ENCODE measurements at places on chromosomes 1 and 21. TPM values are rescaled to one million over a fixed set of nuclear protein-coding genes. Genes with fewer than 3 reads are reported as not detected.
A peak's percentile ranks its signal among the peaks of the same experiment; 100 is the strongest.

DNA sequence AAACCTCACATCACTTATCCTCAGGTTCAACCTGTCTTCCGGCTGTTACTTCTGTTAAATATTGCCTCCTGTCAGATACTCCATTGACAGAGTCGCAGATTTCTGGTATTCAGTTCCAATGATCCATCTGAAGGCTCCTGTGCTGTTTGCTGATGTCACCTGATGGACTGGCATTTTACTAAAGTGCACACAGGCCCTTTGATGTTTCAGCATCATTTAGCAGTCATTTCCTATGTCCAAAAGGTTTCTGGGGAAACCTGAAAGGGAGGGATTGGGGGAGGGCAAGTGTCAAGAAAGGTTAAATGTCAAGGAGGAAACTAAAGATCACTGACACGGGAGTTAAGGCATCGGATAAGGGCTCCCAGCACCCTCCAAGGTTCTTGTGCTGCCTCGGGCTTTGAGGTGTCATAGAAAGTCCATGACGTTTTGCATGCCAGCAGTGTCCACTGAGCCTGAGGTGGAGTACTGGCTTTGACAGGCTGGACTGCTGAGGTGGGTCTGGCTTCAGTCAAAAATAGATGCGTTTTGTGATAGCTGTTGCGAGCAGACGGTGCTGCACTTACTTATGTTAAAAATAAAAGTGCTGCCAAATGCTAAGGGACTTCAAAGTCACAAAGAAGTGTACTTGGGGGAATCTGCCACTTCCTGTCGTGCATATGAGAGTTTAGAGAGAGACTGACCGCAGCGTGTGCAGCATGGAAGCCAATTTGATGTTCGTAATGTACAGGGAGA is 30.8 kb downstream of the XCL2 start:
- DNase-seq, result no peak

GRCh38 chr1:80447526-80447925 is 1353.2 kb upstream of the ADGRL2 start:
- no peak for DNase-seq

DNA sequence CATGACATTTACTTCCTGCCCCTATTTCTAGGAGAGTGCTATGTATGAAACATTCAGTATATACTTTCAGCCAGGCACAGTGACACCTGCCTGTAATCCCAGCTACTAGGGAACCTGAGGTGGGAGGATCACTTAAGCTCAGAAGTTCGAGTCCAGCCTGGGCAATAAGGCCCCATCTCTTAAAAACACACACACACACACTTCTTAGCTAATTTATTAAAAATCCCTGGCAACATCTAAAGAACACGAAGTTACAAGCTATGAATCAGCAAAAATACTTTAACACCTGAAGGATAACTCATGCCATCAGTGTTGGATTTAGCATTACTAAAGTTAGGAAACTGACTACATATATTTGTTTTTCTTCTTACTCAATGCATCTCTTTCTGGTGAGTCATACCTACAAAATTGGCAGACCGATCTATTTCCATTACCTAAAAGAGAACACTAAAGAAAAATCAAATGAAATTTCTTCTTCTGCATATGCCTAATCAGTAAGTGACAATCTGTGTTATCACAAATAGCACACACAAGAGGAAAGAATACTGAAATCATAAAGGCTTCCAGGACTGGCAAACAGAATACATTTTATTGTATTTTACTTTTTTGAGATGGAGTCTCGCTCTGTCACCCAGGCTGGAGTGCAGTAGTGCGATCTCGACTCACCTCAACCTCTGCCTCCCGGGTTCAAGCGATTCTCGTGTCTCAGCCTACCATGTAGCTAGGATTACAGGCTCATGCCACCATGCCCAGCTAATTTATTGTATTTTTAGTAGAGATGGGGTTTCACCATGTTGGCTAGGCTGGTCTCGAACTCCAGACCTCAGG is 41.4 kb downstream of the RNF115 start:
- peak; percentile 71 for DNase-seq

DNA sequence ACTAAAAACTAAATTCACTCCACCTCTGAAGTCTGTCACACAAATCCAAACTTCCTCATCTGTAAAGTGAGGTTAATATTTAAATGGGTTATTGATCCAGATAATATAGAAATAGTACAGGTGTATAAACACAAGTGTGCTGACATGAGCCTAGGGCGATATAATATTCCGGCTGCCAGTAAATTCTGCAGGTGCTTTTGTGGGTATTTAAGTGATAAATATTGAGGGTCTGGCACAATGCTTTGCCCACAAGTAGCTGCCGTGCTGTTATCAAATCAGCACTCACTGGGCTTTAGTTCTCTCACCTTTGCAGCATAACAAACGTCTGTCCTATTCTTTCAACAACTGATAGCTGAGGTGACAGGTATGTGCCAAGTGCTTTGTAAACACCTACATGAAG is 7.6 kb downstream of the PABPC4 start:
- DNase-seq, result no peak

GRCh38 chr1:208737922-208738321 is 493.7 kb upstream of the PLXNA2 start:
- DNase-seq, result no peak

GRCh38 chr1:21447311-21447710 is 7.4 kb downstream of the NBPF3 start:
- DNase-seq, result peak; percentile 98

GRCh38 chr1:173333581-173333980 is 126.5 kb upstream of the TNFSF4 start:
- DNase-seq, result peak; percentile 39

DNA sequence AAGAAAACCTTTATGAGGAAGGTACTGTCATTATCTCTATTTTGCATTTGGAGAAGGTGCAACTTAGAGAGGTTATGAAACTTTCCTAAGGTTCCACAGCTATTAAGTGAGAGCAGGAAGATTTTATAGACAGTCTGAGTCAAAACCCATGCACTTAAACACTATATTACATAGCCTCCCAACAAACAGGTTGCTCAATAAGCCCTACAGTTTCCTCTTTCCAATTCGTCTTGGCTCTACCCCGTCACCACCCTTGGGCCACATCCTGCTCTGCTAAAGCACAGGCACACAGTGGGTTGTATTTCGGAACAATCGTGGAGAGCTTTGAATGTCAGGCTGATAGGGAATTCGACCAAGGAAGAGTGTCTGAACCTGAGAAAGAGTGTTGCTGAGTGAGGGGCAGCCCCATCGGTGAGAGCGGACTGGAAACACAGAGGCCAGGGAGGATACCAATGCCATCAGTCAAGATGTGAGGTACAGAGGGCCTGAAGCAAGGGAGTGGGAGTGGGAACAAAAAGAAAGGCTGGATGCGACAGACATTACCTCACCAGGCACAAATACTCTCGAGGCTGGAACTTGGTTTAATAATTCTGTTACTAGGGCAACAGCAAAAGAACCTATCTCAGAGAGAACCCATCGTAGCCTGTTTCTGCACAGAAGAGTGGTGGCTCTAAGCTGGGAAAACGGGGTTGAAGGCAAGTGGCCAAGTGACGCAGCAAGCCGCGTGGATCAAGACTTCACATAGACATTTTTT is 6.3 kb upstream of the LRRC52 start:
- no peak for DNase-seq

DNA sequence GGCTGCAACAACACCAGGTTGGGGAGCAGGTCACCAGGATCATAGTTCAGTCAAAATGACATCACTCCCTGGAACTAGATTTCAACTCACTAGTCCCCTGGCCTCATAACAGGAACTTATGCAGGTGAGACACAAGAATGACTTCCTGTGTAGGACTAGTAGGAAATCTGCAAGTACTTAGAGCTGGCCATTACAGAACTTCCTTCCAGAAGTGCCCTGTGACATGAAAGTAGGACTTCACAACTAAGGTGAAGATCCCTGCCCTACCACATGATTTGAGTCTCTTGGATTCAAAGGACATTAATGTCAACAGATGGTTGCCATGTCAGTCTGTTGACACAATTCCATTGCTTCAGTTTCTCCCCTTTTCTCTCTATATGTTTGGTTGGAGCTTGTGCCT is 223.1 kb downstream of the RPS6KC1 start:
- DNase-seq, result peak; percentile 51

DNA sequence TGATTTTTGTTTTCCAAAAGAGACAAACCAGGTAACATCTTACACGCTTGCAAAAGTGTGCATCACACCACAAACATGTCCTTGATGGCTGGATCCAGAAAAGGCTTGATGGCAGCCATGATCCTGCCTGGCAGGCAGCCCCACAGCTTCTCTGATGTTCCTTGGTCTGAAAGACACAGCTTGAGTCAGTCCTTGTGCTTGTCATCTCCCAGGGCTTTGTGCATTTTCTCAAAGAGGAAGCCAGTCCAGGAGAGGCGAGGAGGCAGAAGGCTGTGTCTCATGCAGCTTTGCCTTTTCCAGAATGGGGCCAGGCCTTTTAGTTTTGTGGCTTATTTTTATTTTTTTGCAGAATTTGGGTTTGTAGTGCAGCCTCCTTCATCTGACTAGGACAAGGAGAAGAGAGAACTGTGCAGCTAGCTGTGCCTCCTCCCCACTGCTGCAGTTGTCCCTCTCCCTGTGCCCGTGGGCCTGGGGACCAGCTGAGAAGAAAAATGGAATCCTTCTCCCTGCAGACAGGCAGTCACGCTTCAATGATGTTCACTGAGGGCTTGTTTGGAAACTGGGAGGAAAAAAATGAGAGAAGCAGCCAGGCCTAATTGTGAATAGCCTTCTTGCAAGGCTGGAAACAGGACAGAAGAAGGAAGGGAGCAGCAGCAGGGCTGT is 7.4 kb downstream of the FNDC5 start:
- no peak for DNase-seq

DNA sequence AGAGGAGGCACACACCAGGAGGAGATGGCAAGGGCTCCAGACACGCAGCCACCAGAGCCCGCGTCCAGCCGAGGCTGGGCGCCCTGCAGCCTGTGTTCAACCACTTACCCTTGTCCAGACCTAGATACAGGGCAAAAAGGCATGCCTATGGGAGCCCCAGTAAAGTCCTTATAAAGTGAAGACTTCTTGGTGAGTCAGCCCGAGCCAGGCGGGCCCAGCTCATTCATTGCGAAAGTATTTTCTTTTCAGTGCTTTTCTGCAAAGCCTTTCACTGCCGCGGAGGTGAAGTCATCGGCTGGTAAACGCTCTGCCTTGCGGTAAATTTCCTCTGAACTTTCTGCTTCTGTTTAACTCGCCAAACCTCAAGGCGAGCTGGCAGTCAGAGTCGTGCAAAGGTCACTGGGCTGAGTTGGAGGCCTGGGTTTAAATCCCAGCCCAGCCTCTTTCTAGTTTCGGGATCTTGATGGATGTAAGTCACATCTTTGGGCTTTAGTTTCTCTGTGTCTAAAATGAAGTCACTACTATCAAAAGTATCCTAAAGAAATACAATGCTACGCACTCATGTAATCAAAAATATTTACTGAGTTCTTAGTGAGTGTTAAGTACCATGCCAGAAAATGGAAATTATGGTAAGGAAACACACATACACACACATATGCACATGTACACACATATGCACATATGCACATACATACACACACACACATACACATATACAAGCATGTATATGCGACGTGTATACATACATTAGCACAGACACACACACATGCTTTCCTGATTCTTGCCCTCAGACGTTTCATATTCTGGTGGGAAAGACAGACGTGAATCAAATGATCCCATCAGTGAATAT is 54.7 kb upstream of the IFFO2 start:
- peak; percentile 99 for DNase-seq

The KRTAP12-2 gene
- total RNA-seq, result not detected

The IGSF3 gene
- 3.5 TPM for total RNA-seq

The G0S2 gene
- 4.8 TPM for total RNA-seq

The LENEP gene
- 0.43 TPM for total RNA-seq

The BCL2L15 gene
- 0.32 TPM for total RNA-seq

The BARHL2 gene
- not detected for total RNA-seq

The KRTAP21-2 gene
- not detected for total RNA-seq
